IMR-90 (cell line): ENCODE measurements at places on chromosomes 7 and 10.

DNA sequence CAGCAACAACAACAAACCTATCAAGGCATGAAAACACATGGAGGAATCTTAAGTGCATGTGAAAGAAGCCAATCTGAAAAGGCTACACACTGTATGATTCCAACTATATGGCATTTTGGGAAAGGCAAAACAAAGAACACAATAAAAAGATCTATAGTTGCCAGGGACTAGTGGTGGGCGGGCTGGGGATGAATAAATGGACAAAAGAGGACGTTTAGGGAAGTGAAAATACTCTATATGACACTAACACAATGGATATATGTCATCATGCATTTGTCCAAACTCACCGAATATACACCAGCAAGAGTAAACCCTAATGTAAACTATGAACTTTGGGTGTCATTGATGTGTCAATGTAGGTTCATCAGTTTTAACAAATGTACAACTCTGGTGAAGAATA is 89.1 kb downstream of the SEMA3E start:
- no peak for DNase-seq

DNA sequence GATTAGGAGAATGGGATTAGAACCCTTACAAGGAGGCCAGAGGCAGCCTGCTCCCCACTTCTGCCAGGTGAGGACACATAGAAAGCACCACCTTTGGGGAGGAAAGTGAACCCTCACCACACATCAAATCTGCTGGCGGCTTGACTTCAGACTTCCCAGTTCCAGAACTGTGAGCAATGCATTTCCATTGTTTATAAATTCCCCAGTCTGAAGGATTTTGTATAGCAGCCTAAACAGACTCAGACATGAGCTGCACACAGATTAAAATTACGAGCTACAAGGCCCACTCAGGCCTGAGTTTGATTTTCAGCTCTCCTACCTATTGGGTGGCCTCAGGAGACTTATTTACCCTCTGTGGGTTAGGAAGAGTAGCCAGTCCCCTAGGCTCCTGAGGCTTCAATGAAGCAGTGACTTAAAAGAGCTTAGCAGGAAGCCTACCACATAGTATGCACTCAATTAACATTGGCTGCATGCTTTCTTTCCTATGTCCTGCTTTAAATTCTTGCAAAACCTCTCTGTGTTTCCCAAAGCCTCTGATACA is 350.7 kb upstream of the ZMIZ1 start:
- peak; percentile 65 for DNase-seq

- no peak for DNase-seq
Measured at GRCh38 chr7:17934094-17934493, 6.2 kb downstream of the SNX13 start.

DNA sequence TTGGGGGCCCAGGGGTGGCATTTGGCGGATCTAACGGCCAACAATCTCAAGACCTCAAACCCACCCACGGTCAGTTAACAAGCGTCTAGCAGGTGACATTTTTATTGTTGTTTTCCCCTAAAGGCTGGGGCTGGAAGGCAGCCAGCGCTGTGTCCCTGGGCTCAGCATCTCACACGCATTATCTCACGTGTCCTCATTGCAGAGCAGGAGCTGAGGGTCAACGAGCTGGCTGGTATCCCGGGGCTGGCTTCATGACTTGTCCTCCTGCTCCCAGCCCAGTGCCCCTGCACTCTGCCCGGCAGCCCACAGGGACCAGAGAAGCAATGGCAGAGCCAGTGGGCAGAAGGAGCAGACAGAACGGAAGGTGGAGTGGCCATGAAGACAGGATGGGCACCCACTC is 54.4 kb upstream of the TMEM273 start:
- DNase-seq, result no peak

GRCh38 chr7:90584378-90584777 is 11.7 kb upstream of the CDK14 start:
- no peak for DNase-seq

- no peak for DNase-seq
Measured at GRCh38 chr7:110835218-110835617, 255.7 kb upstream of the LRRN3 start.

DNA sequence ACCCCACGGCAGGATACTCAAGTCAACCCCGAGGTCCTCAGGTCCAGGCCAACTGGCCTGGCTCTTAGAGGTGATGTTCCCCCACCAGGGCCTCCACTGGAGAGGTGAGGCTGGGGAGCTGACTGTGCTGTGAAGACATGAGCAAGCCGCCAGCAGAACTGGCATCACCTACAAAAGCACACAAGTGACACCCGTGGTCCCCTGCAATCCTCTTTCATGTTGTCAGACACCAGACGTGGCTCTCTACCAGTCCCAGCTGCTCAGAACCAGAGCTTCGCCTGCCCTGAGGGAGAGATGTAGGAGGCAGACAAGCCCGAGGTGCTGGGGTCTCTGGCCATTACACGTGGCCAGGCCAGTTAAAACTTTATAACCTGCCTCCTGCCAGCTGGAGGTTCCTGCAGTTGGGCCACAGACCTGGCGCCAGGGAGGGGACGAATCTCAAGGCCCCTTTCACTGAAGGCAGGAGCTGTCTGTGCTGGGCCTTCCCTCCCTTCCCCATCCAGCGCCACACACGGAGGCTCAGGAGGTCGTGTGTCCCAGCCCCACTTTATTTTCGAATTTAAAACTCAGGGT is 2.2 kb downstream of the COMTD1 start:
- DNase-seq, result no peak

GRCh38 chr10:21014141-21014540 is 117.0 kb upstream of the NEBL start:
- DNase-seq, result no peak
